ENCODE measurements at places on chromosomes 2 and 18.

DNA sequence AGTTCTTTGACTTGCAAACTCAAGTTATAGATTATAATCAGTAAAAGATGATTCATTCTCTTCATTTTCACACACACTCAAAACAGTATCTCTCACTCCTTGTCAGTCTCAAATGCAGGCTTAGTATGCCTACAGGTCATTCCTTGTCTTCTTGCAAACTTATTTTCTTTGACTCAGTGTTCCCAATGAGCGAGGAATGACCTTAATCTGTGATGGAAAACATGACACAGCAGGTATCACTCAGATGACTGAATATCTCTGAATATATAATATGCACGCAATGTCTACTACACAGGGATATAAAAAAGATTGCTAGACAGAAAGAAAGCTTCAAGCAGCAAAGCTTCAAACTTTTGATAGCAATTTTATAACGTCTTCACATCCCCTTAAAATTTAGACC is 127.8 kb upstream of the RGPD4 start:
- no peak for DNase-seq

DNA sequence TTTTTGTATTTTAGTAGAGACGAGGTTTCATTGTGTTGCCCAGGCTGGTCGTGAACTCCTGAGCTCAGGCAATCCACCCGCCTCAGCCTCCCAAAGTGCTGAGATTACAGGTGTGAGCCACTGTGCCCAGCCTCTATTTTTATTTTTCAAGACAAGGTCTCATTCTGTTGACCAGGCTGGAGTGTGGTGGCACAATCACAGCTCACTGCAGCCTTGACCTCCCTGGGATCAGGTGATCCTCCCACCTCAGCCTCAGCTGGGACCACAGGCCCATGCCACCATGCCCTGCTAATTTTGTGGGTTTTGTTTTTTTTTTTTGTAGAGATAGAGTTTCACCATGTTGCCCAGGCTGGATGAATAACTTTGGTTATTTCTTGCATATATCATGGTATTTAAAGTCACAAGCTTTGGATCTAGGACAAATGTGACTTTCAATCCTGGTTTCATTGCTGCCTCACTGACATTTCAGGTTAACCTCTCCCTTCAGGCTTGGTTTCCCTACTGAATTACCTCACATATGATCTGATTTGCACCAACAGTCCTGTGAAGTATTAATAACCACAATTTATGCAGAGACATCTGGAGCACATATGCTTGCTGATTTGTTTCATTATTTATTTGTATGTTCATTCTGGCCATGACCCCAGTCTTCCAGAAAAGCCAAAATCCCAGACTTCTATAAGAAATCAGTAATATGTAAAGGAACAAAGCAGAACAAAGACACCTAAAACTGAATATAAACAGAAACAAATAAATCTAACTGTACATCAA is 17.5 kb upstream of the RAB31 start:
- DNase-seq: no peak

- DNase-seq: no peak
Measured at GRCh38 chr2:37415128-37415820, 70.8 kb downstream of the QPCT start.

- DNase-seq: no peak
Measured at GRCh38 chr2:231563378-231563961, 29.2 kb upstream of the TEX44 start.

GRCh38 chr2:169071455-169071854 is 2.1 kb downstream of the DHRS9 start:
- DNase-seq: no peak

GRCh38 chr2:31031132-31031706 is 107.0 kb downstream of the GALNT14 start:
- DNase-seq: no peak

DNA sequence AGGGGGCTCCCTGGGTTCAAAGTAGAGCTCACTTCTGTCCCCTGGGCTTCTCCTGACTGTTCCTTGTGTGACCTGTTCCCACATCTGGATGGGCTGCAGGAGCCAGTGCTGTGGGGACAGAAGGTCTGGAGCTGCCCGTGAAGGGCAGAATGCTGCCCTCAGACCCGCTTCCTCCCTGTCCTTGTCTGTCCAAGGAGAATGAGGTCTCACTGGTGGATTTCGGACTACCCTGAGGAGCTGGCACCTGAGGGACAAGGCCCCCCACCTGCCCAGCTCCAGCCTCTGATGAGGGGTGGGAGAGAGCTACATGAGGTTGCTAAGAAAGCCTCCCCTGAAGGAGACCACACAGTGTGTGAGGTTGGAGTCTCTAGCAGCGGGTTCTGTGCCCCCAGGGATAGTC is 15.5 kb downstream of the EMX1 start:
- DNase-seq: no peak

GRCh38 chr2:101734505-101735165 is 37.1 kb downstream of the MAP4K4 start:
- DNase-seq: no peak

- DNase-seq: no peak
Measured at GRCh38 chr2:46065152-46065551, 232.1 kb upstream of the EPAS1 start.

- DNase-seq: no peak
Measured at GRCh38 chr2:127134833-127135830, 28.2 kb upstream of the BIN1 start.

GRCh38 chr2:196534495-196534894 is 105.0 kb upstream of the CCDC150 start:
- no peak for DNase-seq

DNA sequence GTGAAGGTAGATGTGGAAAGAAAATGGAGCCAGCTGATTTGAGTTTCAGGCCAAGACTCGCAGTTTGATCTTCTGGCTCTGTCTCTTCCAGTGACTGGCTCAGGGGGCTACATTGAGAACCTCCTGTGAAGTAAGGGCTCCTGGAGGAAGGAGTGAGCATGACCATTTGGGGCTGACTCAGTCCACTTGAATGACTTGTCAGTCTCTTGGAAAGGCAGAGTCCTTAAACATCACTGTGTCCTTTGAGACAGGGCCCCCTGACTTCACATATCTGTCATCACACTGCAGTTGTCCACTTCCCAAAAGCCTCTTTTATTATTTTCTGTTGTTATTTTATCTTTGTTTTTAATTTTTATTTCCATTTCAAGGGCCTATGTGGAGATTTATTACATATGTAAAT is 204.6 kb upstream of the APCDD1 start:
- no peak for DNase-seq

DNA sequence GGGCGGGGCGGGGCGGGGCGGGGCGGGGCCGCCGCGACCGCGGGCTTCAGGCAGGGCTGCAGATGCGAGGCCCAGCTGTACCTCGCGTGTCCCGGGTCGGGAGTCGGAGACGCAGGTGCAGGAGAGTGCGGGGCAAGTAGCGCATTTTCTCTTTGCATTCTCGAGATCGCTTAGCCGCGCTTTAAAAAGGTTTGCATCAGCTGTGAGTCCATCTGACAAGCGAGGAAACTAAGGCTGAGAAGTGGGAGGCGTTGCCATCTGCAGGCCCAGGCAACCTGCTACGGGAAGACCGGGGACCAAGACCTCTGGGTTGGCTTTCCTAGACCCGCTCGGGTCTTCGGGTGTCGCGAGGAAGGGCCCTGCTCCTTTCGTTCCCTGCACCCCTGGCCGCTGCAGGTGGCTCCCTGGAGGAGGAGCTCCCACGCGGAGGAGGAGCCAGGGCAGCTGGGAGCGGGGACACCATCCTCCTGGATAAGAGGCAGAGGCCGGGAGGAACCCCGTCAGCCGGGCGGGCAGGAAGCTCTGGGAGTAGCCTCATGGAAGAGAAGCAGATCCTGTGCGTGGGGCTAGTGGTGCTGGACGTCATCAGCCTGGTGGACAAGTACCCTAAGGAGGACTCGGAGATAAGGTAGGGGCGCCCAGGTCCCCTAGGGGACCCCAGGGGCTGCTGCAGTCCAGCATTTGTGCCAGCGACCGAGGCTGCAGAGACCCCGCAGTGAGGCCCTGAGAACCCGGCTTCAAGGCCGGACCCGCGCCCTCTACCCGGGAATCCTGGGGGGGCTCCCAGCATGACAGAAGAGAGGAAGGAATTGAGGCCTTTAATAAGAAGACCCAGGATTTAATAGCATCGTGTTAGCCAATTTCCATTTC is at the start of gene KHK:
TSS of gene KHK (plus strand) at position 49 of the 870 bp plus-strand sequence. CDS start at position 537, 488 bp downstream.
- no peak for DNase-seq

- no peak for DNase-seq
Measured at GRCh38 chr2:110852051-110852450, 119.7 kb downstream of the ACOXL start.

DNA sequence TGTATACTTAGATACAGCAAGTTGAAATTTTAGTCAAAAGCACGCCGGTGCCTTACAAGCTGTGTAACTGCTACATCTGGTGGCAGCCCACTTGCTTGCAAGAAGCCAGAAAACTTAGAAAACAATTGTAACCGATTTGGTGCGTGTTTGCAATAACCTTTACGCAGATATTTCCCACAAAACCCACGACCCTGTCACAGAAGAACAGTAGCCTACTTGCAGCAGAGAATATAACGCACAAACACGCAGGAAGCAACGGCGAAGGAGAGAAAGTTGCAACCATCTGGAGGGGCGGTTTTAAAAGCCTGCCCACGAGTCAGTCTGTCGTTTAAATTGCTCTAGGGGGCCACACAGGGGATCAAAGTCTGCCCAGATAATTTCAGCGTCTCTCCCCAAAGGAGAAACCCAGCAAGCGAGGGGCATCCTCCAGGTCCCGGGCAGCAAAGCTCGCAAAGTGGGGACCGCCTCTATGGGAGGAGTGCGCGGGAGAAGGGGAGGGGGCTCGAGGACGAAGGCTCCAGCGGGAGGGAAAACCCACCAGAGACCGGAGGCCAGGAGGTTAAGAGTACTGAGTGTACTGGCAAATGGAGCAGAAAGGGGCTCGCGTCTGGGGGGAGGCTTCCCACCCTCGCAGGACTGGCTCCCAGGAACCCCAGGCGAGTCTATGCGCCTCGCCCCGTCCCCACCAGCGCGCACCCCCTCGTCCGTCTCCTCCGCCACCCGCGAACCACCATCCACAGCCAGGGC is 1.1 kb downstream of the TLK1 start:
- no peak for DNase-seq

GRCh38 chr2:73070643-73071359 is 711 bp downstream of the SFXN5 start:
- DNase-seq: no peak

- no peak for DNase-seq
Measured at GRCh38 chr2:200443916-200444315, 66.0 kb downstream of the KCTD18 start.

DNA sequence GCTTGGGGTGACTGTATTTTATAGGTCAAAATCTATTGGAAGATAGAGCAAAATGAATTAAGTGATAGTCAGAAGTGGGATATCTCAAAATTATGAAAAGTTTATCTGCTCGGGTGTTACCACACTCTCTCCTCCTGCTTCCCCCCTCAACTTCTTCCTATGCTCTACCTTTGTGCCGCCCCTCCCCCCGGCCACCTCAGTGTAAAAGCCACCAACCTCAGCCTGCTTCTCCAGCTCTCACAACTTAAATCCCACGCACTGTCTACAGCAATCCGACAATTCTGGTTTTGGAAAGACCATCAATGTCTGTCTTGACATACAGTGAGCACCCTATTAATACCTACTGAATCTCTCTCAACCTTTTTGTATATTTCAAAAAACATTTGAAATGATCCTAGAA is 164.6 kb downstream of the DCC start:
- DNase-seq: no peak

GRCh38 chr18:57077786-57078552 is 68.9 kb upstream of the BOD1L2 start:
- no peak for DNase-seq

DNA sequence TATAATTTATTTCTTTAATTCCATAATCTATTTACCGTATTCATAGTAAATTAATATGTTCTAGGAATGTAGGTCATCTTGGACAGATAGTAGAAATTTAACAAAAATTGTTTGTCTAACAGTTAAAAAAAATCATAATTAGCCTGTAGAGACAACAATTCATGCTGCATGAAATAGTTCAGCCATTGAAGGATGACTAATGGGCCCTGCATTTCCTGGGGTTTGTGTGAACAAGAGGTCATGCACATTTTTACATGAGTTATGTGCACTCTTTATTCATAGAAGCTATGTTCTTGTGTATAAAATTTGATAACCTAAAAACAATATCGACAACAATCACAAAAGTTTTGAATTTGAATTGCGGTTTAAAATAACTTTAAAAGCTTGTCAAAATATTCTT is 1663.6 kb downstream of the SUCLG1 start:
- no peak for DNase-seq

Measured in NCI-H2107 (cell line).